ENCODE measurements at places on chromosomes 2 and 18.

DNA sequence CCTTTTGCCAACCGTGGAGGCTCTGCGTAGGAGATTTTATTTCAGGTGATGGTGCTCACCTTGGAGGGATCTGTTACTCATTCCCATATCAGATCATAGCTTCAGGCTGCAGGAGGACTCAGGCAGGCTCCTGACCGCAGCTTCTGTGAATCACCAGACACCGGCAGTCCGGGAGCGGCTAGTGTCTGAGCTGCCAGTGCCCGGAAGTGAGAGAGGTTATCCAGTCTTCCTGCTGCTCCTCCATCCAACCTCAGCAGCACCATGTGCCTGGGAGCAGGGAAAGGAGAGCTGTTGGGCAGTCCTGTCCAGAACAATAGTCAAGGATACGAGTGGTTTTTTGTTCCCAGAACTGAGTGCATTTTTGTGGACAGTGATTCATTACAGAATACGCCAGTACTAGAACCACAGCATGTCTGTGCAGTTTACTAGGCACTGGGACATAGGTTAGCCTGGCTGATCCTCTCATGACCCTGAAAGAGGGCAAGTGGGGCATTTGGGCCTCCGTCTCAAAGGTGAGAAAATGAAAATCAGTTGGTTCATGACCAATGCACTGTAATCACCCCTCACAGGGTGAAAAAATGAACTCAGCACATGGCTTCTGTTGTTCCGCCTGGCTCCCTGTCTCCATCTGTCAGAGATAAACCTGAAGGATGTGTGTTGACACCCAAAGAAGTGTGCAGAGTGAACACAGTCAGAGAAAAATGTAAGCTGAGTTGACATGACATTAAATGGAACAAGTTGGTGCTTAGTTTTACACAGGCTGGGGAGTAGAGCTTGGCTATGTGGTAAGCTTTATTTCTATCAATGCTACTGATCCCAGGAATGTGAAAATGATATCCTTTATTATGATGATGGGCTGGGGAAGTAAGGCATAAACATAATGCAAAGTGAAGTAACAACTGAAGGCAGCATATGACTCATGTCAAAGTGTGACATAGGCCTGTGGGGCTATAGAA is 12.2 kb downstream of the FHOD3 start:
- DNase-seq = peak; percentile 98

- peak; percentile 19 for DNase-seq
These were observed 637 bp upstream of the SFT2D3 start for GRCh38 chr2:127700527-127701192.

DNA sequence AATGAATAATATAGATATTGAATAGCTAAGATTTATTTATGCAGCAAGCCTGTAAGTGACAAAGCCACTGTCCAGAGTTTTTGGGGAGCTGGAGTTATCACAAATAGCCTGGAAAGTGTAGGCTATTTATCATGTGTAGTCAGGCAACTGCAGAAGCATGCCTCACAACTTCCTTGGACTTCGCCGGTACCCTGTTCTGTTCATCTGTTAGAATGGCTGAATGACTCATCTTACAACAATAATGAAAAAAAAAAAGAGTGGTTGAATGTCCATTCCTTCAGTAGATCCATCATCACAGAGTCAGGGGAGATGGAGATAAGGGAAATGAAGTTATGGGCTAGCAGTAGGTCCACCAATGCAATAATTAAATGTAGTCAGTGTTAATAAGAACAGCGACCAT is 24.0 kb upstream of the ATP5MC3 start:
- DNase-seq = peak; percentile 56

DNA sequence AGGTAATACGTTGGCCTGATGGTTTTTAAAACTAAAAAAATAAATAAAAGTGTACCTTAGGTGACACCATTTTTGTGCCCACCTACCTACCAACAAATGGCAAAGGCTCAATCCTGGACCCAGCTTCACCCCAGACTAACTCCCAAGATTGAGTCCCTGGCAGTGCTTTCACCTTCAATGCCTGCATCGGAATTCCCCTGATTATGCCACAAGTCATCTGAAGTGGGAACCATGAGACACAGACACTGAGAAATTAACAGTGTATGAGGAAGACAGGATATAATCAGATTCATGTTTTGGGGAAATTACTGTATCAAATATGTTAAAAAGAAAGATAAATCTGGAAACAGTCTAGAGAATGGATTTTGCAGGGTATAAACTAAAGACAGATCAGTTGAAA is 41.6 kb downstream of the ZBTB14 start:
- no peak for DNase-seq

GRCh38 chr2:177433402-177433801 is 40.8 kb downstream of the AGPS start:
- peak; percentile 4 for DNase-seq

GRCh38 chr2:190407662-190408537 is at the start of gene MFSD6:
MFSD6 (plus strand) TSS chr2:190408355; CDS start chr2:190436030, 27,675 bp downstream.
- peak; percentile 11 for DNase-seq

DNA sequence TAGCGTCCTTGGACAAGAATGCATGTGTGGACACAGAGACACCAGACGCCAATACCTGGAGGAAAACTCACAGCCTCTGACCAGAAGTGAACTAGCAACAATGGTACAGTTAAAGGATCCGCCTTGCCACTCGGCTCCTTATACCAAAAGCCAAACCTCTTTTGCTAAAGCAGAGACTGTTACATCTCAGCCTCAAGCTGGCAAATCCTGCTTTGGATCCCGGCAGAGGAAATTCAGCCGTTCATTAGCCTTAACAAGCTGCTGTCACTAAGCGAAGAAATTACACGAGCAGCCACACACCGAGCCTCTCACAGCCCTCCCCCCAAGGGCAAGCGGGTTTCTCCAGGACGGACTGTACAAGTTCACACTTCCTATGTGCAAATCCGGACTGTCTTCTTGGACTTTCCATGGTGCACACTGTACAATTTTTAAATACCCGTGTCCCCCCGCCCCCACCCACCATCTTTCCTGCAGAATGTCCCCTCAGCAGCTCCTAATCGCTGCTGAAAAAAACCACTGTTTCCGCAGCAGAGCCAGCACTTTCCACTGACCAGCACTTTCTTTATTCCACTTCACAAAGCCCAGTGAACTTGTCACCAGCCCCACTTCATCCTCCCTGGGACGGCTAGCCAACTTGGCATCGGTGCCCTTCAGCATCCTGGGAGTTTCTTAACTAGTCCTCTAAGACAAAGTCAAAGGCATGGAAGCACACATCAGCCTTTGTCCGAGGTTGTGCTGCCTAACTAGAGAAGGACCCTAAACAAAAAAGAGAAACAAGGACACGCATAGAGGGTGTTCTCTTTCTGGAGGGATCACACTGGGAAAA is 1.5 kb downstream of the KLF7 start:
- DNase-seq = peak; percentile 63

DNA sequence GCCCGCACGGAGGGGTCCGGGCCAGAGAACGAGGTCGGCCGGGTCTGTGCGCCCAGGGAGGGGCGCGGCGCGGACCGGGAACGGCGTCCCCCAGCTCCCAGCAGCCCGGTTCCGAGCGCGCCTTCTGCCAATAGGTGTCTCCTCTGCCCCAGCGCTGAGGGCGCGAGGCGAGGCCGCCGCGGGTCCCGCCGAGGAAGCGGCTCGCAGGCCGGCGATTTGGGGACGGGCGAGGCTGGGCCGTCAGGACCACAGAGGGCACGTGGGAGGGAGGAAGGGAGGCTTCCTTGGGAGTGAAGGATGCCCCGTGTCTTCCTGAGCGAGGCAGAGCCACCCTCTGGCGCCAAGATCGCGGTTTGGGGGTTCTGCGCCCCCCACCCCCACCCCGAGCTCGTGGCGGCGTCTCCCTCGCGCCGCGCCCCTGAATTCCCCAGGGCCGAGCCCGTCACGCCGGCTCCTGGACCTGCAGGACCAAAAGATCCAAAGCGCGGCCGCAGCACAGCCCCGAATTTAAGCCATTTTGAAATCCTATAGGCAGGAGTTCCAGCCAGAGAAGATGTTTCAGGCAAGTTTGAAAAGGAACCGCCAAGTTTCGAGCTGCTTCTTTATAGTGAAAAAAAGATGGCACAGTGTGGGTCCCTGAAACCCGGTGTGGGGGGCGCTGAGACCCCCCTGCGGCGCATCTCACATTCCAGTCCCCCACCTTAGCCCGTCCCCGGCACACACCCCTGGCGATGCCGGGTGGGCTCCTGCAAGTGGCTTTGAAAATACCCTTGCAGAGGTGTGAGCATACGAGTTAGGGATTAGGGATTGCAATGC is 909 bp downstream of the NFATC1 start:
- peak; percentile 58 for DNase-seq

DNA sequence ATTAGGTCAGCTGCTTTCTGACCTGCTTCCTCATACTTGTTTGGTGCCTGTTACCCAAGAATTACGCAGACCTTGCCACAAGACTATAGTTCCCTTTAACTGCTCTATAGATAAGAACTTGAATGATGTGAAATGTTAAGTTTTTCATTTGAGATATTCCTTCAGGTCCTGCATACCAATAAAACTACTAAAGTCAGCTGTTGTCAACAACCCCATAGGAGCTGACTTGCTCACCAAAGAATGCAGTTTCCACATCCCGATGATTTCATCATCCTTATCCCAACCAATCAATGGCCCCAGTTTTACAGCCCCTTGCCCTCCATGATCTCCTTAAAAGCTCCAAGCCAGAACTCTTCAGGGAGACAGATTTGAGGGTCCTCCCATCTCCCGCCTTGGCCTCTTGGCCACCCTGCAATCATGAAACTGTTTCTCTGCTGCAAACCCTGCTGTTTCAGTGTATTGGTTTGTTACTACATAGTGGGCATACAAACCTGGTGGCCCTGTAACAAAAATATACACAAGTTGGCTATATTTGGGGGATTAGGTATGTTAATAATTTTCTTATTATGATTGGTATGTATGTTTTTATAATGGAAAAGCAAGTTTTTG is 396.3 kb upstream of the CHST9 start:
- no peak for DNase-seq

GRCh38 chr2:55099878-55100820 is 49.9 kb upstream of the RTN4 start:
- DNase-seq = peak; percentile 94

DNA sequence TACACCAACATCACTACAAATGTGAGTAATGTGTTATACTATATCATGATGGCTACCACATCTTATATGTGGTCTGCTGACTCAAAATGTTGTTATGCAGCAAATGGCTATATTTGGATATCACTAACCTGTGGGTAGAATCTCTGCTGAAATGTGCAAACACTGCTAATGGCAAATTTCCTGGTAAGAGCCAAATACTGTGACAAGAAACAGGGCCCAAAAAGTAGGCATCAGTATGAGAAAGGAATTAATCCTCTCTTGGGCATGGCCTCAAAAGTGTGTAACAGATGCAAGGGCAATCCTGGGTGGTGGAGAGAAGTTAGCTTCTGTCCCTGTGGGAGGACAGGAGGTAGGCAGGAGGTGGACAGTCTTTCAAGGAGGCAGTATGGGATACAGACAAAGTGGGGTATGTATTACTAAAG is 13.3 kb downstream of the ATF2 start:
- peak; percentile 88 for DNase-seq

Measured in fibroblast of skin of back (primary cell).